ENCODE measurements at places on chromosomes 11 and 22.
A peak's percentile ranks its signal among the peaks of the same experiment; 100 is the strongest.

DNA sequence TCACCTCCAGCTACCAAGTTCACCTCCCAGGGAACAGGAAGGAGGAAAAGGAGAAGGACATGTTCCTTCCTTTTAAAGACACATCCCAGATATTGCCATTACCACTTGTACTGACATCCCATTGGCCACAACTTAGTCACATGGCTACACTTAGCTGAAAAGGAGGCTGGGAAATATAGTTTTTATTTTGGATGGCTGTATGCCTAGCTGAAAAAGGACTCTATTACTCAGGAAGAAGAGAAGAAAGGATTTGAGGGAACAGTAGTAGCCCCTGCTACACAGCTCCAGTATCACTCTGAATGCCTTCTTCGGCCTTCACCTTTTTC, 2.1 kb upstream of the APOA5 start:
- no peak for DNase-seq

DNA sequence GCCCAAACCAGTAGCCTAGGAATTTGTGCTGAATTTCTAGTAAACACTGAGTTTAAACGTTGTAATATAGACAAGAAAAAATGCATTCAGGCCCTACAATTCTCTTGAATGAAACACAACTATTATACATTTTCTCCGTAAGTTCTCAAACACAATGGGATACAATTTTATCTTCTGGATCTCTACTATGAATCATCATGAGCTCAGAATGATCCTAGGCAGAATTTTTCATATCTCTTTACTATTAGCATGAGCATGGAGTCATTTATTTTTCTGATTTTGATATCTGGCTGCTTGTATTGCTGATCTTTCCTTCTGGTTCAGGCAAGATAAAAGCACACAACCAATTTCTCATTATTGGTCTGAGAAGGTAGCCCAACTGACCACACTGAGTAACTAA, 1123.4 kb upstream of the RAG2 start:
- DNase-seq = no peak

- no peak for DNase-seq
Measured at GRCh38 chr11:87851234-87851633, 324.0 kb downstream of the RAB38 start.

DNA sequence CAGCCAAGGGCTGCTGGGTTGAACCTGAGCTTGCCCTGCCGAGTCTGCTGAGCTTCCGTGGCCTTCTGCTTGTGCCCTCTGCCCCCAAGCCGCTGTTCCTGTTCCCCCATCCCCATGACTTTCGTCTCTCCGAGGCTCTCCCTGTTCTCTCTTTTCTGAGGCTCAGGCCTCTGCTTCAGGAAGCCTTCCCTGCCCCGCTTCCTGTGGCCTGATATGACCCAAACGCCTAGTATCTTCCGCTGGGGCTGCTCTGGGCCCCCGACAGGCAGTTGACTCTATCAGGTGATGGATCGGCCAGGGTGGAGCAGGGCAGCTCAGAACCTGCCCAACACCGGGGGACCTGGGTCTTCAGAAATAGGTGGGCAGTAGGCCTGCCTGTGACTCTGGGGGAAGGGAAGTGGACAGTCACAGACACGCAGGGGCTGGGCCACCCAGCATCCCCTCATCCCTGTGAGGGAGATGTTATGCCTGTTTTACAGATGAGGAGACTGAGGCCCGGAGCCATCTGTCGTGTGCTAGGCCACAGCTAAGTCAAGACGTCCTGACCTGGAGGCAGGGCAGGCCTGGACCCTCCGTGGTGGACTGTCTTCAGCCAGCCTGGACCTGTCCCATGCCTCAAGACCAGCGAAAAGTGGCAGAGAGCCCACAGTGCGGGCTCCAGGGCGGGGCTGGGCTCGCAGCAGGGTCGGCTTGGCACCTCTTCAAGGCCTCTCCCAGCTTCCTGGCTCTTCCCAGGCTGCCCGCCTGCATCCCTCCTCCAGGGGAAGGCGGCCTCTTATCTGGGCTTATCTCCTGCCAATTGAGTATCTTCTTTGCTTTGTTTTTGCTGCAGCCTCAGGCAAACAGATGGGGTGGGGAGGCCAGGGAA, 16.2 kb downstream of the BAD start:
- no peak for DNase-seq

- no peak for DNase-seq
Measured at GRCh38 chr11:72008728-72009127, 10.0 kb downstream of the IL18BP start.

- DNase-seq = no peak
Measured at GRCh38 chr11:130429120-130429681, 792 bp upstream of the ADAMTS8 start.

GRCh38 chr22:30885001-30885366, 83.6 kb downstream of the MORC2 start:
- no peak for DNase-seq

GRCh38 chr22:48850658-48851287, 976.9 kb downstream of the BRD1 start:
- no peak for DNase-seq

DNA sequence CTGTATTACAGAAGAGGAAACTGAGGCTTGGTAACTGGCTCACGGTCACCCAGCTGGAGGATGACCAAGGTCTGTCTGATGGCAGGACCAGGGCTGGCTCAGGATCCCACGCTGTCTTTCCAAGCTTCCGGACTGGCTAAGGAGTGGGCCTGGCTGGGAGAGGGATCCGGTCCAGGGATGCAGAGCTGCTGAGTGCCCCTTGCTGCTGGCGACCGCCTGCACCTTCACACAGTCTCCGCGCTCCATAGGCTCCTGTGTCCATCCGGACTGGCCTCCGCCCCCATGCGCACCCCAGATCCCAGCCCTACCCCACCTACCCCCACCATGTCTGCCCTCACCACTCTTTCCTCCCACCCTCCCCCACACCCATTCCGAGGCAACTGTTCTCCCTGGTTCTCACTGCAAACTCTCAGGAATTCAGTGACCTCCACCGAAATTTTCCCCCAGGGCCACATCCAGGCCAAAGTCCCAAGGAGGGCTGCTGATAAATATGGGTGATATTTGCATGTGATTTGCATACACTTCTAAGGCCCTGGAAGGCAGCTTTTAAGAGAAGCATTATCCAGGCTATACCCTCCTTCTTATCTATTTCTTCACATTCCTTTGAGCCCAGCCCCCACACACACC, 48.5 kb upstream of the SLC35C1 start:
- no peak for DNase-seq

- no peak for DNase-seq
Measured at GRCh38 chr11:46220313-46220712, 57.1 kb upstream of the CREB3L1 start.

DNA sequence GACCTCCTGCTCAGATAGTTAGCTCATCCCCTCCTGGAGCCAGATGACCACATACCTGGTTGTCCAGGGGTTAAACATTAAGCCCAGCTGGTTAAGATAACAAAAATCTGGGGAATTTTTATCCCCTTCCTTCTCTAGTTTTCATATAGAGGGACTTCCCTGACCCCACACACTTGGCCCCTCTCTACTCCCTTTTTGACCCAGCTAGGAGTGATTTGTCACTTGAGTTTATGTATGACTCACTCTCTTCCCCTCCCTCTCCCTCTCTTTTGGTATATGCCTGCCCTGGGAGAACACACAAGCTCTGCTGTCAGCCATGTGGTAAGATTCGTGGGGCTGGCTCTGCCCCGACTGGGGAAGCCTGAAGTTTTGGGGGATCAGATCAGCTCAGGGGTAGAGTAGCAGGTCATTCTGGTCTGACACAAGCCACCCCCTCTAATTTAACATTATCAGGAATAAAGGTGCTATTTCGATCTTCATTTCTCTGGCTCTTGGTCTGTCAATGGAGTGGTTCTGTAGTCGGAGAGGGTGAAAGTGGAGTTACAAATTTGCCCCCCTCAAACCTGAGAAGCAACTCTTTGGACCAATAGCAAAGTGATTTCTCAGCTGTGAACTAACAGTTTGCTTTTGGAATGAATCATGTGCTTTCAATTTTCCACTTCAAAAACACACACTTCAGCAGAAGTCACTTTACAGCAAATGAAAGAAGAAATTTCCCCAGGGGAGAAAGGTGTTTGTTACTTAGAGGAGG, 415.3 kb upstream of the CADM1 start:
- no peak for DNase-seq

- no peak for DNase-seq
Measured at GRCh38 chr11:106421676-106422292, 344.3 kb downstream of the AASDHPPT start.

DNA sequence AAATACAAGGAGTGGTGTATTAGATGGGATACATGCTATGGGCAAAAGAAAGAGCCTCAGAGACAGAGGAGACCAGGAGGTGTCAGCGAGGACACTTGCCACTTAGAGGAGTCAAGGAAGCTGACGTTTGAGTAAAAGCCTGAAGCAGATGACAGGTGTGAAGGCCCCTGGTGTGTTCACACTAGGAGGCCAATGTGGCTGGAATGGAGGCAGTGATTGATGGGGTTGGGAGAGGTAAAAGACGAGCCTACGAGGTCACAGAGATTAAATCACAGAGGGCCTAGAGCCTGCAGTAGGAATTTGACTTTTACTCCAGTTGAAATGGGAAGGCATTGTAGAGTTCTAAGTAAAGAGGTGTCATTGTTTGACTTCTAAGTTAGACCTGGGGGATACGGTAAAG, 12.0 kb upstream of the GDPD5 start:
- DNase-seq = no peak

DNA sequence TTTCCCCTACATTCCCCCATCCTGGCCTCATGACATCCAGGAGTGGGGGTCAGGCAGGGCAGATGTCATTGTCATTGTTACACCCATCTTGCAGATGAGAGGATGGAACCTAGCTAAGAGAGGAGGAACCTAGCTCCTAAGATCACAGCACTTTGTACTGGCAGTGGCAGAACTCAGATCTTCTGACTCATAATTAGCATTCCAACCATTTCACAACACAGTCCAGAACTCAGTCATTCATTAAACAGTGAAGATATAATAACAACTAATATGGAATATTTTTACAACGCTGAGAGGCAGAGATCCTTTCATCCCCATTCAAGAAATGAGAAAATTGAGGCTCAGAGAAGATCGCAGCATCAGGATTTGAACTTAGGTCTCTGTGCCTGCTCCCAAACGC, 127.8 kb downstream of the CHST1 start:
- no peak for DNase-seq

DNA sequence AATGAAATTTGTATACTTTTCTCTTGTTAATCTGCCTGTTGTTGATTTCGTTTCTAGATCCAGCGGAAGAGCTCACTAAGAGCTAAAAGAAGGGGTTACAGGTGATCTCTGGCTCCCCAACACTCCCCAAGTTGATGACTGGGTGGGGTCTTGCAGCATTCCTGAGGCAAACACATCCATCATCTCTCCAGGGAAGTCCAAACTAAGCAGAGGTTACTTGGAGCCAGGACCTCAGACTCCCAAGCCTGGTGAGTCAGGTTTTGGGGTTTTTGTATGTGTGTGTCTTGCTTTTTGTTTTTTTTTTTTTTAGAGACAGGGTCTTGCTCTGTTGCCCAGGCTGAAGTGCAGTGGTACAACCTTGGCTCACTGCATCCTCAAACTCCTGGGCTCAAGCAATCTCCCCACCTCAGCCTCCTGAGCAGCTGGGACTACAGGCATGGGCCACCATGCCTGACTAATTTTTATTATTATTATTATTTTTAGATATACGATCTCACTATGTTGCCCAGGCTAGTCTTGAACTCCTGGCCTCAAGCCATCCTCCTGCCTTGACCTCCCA, 11.5 kb upstream of the RPS3 start:
- no peak for DNase-seq

- DNase-seq = no peak
Measured at GRCh38 chr11:20275987-20276965, 87.2 kb upstream of the HTATIP2 start.

DNA sequence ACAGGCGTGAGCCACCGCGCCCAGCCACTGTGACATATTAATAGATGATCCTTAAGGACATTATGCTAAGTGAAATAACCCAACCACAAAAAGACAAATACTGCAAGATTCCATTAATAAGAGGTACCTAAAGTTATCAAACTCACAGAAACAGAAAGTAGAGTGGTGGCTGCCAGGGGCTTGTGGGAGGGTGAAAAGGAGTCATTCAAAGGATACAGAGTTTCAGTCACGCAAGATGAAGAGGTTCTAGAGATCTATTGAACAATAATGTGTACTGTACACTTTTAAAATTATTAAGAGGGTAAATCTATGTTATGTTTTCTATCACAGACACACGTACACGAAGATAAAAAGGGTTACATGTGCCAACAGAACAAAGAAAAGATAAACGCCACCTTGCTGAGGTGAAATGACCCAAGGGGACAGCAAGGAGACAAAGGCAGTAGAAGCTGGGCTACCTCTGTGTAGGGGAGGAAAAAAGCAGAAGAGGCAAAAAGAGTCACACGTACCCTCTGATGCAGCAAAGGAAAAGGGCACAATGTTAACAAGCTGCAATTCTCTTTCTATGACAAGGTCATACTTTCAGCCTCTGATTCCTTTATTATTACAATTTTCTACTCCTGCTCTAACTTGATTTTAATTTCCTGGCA, 65.3 kb downstream of the AMBRA1 start:
- no peak for DNase-seq

DNA sequence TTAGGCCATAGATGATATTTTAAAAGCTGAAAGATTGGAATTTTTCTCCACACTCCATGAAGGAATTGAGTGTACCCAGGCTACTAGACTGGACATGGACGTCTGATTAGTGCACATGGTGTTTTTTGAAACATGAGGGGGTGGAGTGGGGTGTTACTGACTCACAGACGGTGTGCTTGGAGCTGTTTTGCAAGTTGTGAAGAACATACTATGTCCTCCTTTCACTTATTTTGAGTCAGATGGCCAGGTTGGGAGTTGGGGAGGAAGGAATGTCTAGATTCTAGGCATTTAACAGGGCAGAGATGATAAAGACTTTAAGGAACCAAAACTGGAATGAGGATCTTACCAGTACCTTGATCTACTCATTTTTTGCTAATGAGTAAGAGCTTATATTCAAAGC, 158.1 kb upstream of the MTNR1B start:
- DNase-seq = no peak

GRCh38 chr11:123261345-123262106, 66.5 kb upstream of the CLMP start:
- peak; percentile 77 for DNase-seq

DNA sequence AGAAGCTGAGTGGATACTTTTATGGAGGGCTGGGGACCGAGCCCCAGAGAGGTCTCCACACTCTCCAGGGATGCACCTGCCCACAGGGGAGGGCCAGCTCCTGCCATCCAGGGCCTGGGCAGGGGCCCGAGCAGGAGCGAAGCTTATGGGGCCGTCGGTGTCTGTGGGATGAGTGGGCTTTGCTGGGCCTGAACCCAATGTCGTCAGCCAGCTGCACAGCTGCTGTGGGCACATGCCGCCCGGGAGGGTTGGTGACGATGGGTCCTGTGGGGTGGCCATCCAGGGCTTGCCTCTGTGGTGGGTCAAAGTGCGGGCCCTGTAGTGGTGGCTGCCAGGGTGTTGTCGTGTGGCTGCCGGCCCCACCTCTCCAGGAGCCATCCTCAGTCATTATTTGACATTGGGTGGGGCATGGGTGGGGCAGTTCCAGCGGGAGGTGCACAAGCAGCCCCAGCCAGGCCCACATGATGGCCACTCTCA, 447.1 kb downstream of the TBC1D22A start:
- peak; percentile 41 for DNase-seq
